ENCODE measurements at places on chromosomes 1 and 21.
A peak's percentile ranks its signal among the peaks of the same experiment; 100 is the strongest.

DNA sequence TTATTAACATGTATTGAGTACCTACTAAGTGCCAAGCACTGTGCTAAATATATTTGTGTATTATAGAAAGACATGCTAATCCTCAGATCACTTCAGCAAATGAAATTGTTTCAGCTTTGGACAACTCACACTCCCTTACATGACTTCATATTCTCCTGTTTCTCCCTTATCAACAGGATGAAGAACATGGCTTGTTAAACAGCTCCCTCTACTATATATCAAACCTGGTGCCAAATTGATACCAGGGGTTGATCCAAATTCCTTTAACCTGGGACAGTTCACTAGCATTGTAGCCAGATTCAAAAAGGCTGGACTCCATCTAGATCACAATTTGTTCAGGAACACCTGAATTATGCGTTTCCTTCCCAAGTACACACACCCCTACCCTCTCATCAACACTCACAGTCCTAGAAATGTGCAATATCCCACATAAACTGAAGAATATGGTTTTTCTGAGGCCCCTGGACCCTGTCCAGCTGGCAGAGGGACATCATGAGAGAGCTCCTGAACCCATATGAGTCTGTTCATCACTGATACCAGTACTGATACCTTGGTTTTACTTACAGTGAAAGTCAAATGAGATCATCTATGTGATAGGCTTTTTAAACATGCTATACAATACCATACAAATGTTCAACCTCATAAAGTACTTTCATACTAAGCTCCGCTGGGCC, 47.0 kb upstream of the PALMD start:
- no peak for DNase-seq

DNA sequence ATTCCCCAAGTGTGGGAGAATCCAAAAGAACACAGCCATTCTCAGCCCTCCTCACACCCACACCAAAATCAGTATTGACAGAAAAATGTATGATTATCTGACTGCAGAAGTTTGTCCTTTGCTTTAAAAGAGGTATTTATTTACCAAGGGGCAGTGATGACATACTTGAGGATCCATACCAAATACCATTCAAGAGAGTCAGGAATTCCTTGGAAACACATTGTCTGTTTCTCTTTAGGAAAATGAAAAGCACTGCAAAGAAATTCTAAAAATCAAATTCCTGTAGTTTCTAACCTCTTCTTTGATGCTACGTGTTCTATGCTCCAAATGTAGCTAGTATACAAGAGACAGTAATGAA, 509.6 kb upstream of the CXADR start:
- no peak for DNase-seq

- no peak for DNase-seq
Measured at GRCh38 chr1:15851210-15852035, 3.9 kb downstream of the SPEN start.

DNA sequence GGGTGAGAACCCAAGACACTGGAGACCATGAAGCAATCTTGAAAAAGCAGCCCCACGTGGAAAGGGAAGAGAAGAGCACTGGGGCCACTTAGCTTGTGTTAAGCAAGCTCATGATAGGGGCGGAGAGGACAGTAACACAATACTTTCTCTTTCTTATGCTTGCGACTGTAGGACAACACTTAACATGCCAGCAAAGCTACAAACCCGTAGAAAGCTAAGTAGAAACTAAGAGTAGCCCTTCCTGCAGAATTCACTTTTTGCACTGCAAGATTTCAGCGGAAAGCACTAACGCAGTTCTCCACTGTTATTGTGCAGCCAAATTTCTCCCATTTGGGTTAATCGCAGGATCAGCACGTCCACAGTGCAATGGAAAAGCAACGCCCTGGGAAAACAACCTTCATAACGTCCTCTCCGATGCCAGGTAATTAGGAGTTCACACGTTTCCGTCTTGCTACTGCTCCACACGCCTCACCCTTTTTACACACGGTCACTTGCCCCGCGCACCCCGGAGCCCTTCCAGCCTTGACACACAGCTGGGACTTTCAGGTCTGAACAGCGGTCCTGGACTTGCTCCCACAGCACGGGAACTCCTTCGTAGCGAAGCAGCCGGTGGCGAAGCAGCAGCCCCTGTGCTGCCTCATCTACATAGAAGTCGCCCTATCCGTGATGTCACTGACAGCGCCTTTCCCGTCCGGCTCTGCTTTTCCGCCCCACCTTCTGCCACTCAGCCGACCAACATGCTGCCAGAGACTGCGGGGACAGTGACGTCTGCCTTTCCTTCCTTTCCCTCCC, 148.6 kb downstream of the PPIAL4G start:
- DNase-seq, result peak; percentile 90

DNA sequence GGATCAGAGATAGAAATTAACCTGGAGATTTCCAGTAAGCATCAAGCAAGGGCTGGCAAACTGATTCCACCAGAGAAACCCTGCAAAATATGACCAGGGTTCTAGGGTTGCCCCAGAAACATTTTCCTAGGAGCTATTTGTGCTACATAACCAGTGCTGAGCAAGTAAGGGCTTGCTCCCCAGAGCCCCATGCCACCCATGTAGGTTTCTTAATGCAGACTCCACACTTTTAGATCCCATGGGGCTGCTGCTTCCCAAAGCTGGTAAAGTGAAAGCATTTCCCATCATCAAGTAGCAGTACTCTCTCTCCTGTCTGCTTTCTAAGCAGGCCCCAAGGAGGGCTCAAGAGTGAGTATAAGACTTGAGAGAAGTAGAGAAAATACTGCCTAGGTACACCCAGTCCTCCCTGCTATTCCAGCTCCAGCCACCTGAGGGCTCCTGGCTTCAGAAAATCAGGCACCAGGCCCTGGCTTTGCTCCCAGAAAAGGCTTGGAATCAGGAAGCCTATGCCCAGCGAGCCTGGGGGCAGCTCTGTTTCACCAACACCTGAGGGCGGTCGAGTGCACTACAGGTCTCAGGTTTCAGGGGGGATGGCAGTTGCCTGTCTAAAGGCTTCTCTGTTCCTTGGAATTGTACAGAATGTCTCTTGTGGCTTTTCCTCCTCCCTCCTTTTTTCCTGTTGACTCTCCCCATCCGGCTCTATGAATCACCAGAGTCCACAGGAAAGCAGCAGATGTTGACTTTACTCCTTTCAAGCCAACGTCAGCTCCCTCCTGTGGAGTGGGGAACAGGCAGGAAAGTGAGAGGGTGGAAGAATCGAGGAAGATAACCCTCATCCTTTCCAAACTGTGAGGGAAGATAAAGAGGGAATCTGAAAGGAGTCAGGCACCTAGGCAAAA, 6.2 kb upstream of the ANKRD35 start:
- DNase-seq, result peak; percentile 88

DNA sequence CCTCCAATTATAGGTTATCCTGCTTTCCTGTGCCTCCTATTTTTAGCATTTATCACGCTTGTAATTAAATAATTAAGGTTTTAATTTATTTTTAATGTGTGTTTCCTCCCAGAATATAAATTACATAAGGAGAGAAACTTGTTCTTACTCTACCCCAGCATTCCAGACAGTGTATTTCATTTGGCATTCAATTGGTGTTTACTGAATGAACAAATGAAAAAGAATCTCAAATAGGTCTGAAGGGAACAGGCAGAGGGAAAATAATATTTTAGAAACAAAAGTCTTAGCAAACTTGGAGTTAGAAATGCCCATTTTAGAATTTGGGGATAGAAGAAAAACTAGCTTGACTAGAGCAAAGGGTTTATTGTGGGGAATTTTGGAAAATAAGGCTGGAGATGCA, 9.9 kb upstream of the RSRP1 start:
- DNase-seq, result no peak

- no peak for DNase-seq
Measured at GRCh38 chr21:41821081-41821755, 54.4 kb upstream of the RIPK4 start.

DNA sequence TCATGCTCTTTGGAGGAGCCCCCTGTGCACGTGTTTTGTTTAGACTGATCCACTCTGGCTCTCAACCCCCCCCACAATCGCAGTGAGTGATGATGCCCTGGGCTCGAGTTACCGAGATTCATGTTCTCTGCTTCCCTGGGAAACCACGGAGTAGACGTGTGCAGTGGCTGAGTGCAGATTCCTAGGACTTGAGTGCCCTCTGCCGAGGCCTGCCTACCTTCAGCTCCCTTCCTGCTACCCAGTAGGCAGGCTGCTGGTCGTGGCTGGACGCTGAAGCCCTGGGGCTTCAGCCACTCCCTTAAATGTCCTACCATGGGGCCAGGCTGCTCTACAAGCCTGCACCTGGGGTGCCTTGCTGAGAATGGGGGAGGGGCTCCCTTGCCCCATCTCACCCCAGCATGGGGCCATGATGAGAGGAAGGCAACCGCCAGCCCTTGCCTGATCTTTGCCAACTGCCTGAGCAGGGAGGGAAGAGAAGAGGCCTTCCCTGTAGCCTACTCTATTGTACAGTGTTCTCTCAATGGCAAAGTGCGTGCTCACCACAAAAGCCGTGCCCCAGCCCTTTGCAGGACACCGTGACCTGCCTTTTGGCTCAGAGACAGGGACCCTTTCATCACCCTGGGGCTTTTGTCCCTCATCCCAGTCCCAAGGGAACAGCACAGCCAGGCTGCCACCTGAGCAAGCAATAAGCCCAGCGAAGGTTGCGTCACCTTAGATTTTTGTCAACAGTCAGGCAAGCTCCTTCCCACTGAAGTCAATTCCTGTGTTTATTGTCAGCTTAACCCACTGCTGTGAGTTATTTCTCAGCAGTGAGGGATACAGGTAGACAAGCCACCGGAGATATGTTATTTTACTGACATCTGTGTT, 4.1 kb upstream of the GRIK3 start:
- no peak for DNase-seq

- no peak for DNase-seq
Measured at GRCh38 chr1:212760126-212760823, 31.3 kb downstream of the NSL1 start.

- DNase-seq, result peak; percentile 40
Measured at GRCh38 chr1:41385398-41386195, 24.4 kb downstream of the FOXO6 start.

- DNase-seq, result no peak
Measured at GRCh38 chr1:211196880-211197279, 62.3 kb upstream of the RCOR3 start.

GRCh38 chr1:29281571-29281970, 45.2 kb downstream of the PTPRU start:
- DNase-seq, result no peak

- DNase-seq, result no peak
Measured at GRCh38 chr1:35220976-35221375, 28.0 kb upstream of the SFPQ start.

DNA sequence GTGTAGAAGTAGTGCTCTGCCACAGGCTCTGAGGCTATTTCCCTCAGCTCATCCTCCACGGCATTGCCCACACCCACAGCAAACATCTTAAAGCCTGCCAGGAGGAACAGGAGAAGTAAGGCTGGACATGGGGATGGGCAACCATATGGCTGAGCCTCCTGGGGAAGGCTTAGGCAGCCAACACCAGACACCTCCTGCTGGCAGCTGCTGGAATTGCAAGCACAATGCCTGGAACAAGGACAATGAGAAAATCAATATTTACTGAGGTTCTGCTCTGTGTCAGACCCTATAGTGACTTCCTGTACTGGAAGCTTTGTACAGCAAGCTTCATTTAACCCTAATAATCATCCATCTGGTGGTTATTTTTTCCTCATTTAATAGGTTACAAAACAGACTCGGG, 8.2 kb downstream of the MATN1 start:
- no peak for DNase-seq

DNA sequence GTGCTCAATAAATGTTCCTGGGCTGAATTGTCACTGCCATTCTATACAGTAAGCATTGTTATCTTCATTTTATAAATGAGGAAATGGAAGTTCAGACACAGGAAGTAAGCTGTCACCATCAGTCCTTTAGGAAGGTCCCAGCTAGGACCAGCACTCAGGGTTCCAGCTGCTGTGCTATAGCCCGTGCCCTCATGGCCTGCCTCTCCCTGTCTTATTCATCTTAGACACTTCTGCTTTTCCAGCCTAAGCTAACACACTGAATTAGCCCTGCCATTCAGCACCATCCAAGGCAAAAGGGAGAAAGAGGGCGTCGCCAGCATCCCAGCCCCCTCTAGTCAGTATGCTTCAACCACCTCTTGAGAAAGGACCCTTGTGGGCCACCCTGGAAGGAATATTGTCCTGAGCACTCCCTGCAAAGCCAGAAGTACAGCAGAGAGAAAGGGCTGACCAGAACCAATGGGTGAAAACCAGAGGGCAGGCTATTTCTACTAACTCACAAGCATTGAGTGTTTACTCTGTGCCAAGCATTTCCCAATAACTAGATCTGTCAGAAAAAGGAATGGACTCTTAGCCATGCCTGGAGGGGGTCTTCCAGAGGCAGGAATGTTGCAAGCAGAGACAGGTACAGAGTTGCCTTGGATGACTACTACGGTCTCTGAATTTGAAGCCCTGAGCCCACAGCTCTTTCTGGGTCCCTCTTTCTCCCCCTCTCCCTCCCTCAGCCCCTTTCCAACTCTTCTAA, 77.9 kb upstream of the NFIA start:
- DNase-seq, result no peak

- DNase-seq, result no peak
Measured at GRCh38 chr1:48627486-48627885, 149.2 kb downstream of the BEND5 start.

DNA sequence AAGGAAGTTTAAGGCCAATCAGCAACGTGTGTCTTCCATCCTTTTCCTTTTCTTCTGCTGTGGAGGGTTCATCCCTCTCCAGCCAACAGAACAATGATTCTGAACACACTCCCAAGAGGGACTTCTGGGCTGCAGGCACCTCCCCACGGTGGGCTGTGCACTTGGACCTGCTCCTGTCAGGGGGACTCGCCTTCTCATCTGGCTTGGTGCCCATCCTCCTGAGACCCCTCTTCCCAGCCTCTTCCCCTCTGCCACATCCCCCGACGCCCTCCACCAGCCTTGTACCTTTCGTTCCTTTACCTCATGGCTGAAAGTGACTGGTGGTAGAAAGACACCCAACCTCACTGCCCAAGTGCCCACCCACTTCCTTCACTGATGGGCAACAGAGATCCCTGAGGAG, 26.0 kb upstream of the SLAMF9 start:
- DNase-seq, result no peak

- DNase-seq, result no peak
Measured at GRCh38 chr1:220788900-220789299, 2.2 kb downstream of the MTARC1 start.

Data from Right ventricle myocardium inferior (tissue), 1 donor.